ENCODE measurements at places on chromosomes 2 and 18.

DNA sequence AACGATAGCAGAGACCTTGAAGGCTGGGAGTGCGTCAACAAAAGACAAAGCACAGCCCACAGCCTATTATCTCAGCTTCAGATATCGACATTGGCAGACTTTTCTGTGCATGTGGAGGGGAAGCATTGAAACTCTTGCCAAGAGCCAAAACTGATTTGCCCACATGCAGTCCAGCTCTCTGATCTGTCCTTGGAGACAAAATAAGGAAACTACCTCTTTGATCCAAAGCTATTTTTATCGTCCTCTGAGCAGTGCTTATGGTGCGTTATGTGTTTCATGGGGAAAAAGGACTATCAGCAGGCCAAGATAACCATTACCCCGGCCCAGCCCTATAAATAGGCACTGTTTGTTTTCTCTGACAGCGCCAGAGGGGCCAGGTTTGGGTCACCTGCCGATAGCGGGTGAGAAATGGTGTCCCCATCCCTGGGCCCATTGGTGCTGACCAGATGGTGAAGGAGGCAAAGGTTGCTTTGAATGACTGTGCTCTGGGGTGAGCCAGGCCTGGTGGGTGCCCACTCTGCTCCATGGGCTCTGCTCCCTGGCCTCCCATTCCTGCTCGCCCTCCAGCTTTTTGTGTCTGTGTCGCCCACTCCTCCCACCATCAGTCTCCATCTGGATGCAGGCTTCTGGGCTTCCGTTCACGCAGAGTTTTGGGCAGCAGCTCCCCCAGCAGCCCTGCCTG, 176.1 kb upstream of the HS6ST1 start:
- DNase-seq, result no peak

- no peak for DNase-seq
Observed at GRCh38 chr2:113157897-113158753, 15.6 kb upstream of the PSD4 start.

DNA sequence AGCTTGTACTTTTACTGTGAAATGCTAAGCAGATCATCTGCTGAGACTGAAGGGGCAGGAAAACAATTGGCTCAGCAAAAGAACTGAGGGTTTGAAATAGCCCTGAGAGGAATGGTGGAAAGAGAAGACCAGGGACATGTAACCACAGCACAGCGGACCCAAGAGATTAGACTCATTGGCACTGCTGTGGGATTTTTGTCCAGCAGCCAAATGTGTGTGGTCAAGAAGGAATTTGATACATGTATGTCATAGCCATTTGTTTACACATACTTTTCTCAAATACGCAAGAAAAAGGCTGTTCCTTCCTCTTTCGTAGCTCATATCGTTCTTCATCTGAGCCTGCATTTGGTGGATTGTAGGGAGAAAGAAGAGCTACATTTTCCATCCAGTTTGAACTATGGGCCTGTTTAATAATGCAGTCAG, 73.8 kb downstream of the TRABD2A start:
- DNase-seq, result no peak

DNA sequence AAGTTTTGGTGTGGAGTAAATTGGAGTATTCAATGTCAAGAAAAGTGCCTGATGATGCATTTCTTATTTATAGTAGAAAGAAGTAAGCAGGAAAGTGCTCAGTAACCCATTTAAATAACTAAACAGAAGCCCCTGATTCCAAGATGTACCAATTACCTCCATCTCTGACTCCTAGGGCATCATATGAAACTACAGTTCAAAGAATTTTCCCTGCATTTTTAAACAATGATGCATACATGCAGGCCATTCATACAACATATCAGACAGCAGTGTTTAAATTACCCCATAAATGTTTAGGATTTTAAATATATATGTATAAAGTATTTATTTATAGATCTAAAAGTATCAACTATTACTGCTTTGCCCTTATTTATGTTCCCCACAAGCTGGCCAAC, 36.2 kb downstream of the FTCDNL1 start:
- no peak for DNase-seq

DNA sequence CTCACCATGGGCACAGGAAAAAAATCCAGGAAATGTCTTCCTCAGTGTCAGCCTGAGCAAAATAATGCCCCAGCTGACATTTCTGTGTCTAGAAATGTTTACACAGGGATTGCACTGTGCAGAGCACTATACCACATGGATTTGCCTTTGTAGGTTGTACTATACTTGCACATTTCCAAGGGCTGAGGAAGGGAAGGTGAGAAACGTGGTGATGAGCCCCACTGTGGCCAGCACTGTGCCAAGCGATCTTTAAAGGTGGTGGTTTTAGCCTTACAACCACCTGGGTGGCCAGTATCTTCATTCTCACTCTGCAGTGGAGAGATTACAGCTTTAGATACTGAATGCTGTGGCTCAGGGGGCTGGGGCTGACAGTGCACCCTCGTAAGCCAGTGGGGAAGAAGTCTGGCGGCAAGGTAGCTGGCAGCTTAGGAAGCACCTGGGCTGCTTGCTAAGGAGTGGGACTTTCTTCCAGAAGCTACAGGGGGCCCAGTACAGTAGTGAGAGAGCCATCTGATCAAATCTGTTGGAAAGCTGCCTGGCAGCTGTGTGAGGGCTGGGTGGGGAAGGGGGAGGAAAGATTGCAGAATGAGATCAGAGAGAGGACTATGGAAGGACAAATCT, 81.4 kb upstream of the MSH2 start:
- DNase-seq, result no peak

DNA sequence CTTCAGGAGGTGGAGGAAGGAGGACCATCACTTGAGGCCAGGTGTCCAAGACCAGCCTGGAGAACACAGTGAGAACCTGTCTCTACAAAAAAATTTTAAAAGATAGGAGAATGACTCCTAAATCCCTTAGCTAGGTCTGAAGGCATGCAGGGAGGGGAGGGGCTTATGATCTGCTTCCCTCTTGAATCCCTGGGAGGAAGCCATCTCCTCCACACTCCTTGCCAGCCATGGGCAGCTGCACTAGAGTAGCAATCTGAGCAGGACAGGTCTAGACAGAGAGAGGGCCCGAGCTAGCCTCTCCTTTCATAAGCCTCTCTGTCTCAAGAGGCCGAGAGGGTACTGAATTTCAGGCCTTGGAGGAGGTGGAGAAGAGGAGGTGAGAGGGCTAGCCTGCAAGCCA, 42.5 kb downstream of the DAPL1 start:
- no peak for DNase-seq

DNA sequence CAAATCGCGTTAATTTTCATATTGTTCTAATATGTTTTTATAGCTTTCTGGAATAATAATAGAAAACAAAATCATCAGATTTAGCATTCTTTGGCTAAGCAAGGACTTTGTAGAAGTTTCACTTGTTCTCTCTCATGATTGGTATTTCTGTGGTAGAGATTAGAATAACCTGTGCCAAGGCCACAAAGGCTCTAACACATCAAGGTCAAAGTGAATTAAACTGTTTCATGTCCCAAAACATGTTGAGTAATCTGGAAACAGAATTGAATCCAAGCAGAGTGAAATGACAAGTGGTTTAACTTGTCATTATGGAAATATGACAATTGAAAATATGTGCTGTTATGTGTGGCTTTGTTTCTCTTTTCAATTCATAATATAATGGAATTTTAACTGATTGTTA, 617.4 kb downstream of the CCDC85A start:
- no peak for DNase-seq

DNA sequence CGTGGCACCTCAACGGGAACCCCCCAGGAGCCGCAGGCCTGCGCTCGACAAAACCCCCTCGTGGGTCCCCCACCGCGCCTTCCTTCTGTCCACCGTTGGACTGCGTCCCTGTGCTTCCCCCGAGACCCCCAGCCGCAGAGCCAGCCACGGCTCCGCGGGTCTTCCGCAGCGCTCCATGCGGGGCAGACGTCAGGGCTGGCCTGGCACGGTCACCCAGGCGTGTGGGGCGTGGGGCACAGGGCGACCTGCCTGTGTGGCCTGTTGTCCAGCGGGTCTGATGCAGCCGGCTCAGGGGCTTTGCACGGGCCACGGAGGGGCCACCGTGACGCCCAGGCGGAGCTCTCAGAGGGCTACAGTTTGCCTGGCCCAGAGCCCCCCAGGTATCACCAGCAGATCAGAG, 11.0 kb downstream of the NFATC1 start:
- no peak for DNase-seq

- DNase-seq, result no peak
Observed at GRCh38 chr2:134253804-134254203, at the start of gene MGAT5. TSS of gene MGAT5 (plus strand) at chr2:134254072. CDS start at chr2:134254404, 332 bp downstream.

DNA sequence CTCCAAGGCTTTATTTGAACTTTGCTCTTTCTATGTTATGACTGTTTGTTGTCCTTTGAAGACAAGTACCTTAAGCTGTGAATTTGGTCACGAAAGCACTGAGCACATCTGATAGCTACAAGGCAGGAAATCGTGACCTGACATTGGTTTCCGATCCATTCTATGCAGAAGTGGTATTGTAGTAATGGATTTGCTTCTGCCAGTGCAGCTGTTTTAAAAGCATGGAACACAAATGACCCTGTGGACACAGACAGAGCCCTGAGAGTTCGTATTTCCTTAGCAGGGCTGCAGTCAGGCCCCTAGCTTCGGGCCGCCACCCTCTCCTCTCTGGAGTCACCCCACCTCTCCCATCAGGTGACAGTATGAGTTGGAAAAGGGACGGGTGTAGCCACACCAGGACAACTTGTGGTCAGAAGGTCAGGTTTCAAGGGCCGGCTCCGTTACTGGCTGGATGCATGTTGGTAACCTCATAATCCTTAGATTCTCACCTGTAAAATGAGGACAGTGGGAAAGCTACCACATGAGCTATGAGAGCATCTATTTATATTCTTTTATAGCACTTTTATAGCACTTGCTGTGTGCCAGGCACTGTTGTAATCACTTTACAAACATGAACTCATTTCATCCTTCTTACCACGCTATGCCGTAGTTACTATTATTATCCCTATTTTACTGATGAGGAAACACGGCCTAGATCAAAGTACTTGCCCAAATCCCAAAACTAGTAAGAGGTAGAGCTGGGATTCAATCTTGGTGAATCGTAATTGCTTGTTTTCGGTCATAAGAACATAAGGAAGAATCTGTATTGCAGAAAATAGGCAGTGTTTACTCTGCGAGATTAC, 70.2 kb downstream of the SPATS2L start:
- no peak for DNase-seq

DNA sequence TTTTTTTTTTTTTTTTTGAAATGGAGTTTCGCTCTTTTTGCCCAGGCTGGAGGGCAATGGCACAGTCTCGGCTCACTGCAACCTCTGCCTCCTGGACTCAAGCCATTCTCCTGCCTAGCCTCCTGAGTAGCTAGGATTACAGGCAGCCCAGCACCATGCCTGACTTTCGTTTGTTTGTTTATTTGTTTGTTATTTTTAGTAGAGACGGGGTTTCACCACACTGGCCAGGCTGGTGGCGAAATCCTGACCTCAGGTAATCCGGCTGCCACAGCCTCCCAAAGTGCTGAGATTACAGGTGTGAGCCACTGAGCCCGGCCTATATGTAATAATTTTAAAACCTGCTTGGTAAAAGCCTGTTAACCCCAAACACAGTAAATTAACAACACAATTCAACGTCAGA, 435.7 kb downstream of the LRRTM4 start:
- DNase-seq, result no peak

GRCh38 chr2:20326163-20326780, 24.4 kb downstream of the PUM2 start:
- peak; percentile 67 for DNase-seq

- no peak for DNase-seq
Observed at GRCh38 chr2:16392647-16393499, 272.8 kb downstream of the CYRIA start.

DNA sequence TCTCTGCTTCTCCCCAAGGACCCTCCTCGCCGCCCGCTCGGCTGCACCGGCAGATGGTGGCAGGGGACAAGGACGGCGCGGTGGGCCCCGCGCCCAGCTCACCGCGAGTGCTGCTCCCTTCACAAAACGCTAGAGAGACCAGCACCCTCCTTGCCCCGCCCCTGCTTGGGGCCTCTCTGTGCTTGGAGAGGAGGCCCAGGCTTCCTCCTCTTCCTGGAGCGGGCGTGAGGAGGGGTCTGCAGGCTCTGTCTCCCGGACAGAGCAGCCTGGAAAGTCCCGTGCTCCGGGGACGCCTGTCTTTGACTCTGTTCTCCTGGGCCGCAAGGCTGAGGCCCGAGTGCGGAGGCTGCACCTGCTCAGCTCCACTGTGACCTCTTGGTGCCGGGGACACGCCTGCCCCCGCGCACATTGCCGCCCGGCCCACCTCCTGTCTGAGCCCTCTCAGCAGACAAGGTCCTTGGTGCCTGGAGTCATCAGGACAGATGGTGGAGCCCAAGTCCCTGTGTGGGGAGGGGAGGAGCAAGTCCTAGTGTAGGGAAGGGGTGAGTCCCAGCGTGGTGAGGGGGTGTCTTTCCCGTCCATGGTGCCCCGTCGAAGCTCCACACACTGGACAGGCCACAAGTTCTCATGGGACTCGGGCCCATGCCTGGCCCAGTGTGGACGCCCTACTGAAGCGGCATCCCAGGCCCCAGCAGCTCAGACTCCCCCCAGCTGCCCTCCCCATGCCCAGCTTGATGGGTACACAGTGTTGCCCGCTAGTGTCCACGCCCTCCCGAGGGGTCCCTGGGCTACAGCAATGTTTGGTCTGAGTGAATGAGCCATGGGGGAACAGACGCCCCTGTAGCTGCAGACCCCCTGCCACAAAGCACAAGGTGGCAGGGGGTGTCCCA, 33.8 kb downstream of the RTP5 start:
- no peak for DNase-seq

GRCh38 chr18:59481436-59481835, 122.4 kb upstream of the LMAN1 start:
- no peak for DNase-seq

DNA sequence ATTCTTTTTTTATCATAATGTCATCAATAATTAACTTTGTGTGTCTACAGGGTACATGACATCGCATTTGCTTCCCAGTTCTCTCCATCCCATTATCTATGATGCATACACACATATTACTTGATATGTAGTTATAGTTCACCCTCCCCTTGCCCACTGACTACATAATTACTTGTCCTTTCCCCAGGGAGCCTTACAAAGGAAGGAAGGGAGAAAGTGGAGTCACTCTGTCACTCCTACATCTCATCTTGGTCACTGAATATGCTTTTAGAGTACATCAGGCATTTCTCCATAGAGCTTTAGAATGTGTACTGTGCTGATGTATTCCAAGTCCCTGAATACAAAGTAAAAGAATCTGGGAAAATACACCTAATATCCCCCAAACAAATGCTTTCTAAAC, 6.0 kb upstream of the DTNA start:
- no peak for DNase-seq

- no peak for DNase-seq
Observed at GRCh38 chr2:88560619-88561307, 66.5 kb downstream of the EIF2AK3 start.

DNA sequence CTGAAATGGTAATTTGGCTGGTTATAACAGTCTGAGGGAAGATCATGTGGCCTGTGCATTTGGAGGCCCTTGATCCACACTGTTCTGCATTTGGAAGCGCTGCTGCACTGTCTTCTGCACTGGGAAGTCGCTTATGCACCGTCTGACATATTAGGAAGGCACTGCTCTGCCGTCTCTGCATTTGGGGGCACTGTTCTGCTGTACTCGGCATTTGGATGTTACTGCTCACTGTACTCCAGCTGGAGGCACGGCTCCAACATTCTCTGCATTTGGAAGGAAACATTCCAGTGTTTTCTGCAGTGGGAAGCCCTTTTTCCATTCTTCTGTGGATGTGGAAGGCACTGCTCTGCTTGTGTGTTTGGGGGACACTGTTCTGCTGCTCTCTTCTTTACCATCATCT, 9.6 kb upstream of the PROM2 start:
- no peak for DNase-seq
